ENCODE measurements at places on chromosomes 7 and 10.

- no peak for DNase-seq
Measured at GRCh38 chr7:75971961-75972763, 22.2 kb downstream of the TMEM120A start.

DNA sequence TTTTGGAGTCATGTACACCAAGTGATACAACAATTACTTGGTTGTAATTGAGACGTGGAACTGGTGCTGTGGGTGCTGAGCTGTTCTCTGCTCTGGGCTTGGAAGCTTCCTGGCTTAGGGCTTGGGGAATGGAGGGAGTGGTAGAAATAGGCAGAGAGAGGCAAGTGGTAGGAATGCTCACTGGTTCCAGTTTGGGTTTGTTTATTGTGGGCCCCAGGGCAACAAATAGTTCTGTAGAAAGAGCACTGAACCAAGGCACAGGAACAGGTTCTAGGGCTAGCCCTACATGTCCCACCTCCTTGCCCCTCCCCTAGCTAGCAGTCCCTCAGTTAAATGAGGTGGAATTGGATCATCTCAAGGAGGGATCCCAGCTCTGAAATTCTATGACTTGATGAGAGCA lies 166.7 kb upstream of the HPS1 start:
- DNase-seq, result no peak

DNA sequence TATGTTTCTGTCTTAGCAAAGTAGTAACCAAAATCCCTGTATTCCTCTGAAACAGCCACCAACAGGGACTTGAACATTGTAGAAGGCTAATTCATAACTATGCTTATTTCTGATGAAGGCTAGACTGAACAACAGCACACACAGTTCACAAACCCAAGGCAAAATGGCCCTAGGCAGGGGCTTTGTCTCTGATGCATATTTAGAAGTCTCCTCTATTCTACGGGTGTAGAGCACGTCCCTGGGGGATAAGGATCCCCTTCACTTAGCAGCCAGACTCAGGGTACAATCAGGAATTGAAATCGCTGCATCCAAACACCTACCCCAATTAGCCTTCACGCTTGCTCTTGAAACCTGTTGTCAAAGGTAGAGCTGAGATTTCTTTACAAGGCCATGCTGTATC lies 45.5 kb downstream of the FGFR2 start:
- no peak for DNase-seq

DNA sequence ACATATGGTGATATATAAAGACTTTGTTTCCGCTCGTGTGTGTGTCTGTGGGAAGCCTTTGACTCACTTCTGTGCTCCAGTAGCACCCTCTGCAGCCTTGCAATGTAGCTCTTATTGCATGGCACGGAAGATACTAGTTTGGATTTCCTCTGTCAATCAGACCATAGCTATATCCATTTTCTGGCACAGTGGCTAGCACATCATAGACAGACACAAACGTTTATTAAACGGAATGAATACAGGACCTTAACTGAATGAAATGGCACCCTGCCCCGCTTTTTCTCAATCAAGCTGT lies 124.0 kb upstream of the PTPN20 start:
- DNase-seq, result no peak

GRCh38 chr10:72740528-72740927 lies 48.6 kb downstream of the MCU start:
- DNase-seq, result no peak

- no peak for DNase-seq
Measured at GRCh38 chr10:43373461-43373860, 2.0 kb downstream of the FXYD4 start.

DNA sequence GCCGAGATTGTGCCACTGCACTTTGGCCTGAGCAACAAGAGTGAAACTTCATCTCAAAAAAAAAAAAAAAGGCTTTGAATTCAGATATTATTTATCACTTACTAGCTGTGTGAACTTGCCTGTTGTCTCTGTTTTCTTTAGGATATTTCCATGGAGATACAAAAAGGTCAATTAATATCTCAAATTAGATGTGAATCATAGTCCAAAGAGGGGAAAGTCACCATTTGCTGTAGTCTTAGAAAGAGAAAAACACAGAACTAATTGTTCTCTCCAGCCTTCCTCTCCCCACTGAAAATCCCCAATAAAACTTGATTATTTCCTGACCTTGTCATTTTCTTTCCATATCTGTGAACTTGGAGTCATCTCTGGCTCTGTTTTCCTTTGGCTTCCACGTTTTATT lies 21.2 kb downstream of the HEPACAM2 start:
- no peak for DNase-seq

GRCh38 chr10:121025731-121026130 lies 174.6 kb downstream of the WDR11 start:
- no peak for DNase-seq

GRCh38 chr7:47806701-47807103 lies 141.6 kb downstream of the PKD1L1 start:
- no peak for DNase-seq

- DNase-seq, result no peak
Measured at GRCh38 chr10:95422233-95422632, 131.4 kb upstream of the PDLIM1 start.

GRCh38 chr7:124896001-124896400 lies 33.6 kb downstream of the POT1 start:
- DNase-seq, result no peak

- no peak for DNase-seq
Measured at GRCh38 chr7:113730309-113730955, 188.4 kb downstream of the PPP1R3A start.

GRCh38 chr7:126635545-126635944 lies 617.2 kb downstream of the GRM8 start:
- no peak for DNase-seq

DNA sequence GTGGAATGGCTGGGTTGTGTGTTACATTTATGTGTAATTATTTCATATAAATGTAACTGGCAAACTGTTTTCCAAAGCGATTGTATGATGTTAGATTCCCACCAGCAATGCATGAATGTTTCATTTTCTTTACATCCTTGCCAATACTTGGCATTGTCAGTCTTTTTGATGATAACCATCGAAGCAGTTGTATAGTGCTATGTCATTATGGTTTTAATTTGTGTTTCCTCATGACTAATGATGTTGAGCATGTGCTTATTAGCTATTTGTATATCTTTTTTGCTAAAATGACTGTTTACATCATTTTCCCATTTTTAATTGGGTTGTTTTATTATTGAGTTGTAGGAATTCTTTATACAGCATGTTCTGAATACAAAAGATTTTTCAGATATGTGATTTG lies 22.3 kb downstream of the AHCYL2 start:
- DNase-seq, result no peak

DNA sequence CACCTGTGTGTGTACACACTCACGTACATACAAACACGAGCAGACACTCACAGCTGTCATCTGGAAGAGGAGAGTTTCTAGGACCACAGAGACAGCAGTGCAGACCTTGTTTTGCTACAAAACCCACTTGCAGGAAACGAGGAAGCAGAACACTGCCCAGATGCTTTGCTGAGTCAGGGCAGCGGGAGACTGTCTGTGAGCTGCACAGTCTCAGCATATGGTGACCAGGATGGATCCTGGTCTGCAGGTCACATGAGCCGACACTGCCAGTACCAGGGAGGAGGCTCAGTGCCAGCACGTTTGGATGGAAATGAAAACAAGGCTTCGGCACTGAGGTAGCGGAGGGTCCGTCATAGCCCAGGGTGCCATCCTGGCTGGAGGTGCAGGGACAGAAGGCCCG lies 117.6 kb upstream of the DPP6 start:
- DNase-seq, result no peak

DNA sequence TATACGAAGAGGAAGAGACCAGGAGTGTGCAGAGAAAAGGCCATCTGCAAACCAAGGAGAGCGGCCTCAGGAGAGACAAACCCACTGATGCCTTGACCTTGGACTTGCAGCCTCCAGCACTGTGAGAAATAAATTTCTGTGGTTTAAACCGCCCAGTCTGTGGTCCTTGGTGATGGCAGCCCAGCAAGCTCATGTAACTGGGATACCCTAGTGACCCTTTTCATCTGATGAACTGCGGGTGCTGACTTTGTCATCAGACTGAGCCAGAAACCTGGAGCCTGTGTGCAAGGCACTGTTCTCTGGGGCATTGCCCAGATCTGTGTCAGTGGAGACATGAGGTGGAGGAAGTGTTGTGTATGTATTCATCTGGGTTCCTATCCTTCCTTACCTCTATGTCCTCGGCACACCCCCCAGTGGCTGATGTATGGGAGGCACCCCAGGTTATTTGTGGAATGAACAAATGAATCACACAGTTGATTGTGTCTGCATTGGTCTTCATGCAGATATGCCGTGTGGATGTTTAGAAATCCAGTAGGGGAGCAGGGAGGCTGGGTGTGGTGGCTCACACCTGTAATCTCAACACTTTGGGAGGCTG lies 64.5 kb upstream of the BTBD16 start:
- no peak for DNase-seq

DNA sequence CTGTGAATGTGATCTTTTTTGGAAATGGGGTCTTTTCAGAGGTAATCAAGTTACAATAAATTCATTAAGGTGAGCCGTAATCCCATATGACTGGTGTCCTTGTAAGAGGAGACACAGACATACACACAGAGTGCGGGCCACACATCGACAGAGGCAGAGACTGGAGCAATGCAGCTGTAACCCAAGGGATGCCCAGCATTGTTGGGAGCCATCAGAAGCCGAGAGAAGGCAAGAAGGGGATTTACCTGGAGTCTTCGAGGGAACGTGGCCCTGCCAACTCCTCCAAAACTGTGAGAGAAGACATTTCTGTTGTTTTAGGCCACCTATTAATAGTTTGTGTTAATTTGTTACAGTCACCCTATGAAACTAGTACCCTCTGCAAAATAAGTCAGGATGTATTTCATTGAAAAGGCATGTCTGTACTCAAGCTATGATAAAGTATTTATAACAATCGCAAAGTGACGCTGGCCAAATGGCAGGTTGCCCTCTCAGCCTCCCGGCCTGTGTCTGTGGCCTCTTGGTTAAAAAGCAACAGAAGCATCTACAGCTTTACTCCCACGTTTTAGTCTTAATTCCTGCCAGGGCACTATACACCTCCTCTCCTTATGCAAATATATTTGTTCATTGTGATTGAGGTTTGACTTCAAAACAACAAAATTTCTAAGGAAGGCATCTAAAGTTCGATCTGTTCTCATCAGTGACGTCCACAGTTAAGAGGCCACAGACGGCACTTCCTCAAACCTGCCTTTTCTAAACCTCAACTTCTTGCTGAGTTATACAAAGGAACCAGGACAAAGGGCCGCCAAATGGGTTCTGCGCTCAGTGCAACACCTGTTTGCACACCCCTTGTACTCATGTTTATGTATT lies 46.8 kb downstream of the HIPK2 start:
- DNase-seq, result peak; percentile 33

GRCh38 chr10:15842556-15843169 lies 17.6 kb downstream of the MINDY3 start:
- DNase-seq, result no peak

- DNase-seq, result peak; percentile 36
Measured at GRCh38 chr10:123135415-123136141, at the start of gene HMX3. HMX3 (plus strand) TSS chr10:123135970; CDS start chr10:123136051, 81 bp downstream.

DNA sequence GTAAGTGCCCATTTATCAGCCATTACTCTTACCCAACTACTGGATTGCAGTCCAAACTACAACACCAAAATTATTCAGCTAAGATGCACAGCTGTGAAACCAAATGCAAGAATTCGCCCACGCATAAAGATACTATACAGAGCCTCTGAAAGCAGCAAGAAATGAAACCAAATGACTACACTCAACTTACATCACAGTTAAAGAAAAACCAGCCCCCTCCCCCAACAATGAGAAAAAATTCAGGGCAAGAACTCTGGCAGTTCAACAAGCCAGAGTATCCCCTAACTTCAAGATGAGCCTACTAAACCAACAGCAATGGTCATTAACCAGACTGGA lies 209.1 kb upstream of the VWC2 start:
- no peak for DNase-seq

DNA sequence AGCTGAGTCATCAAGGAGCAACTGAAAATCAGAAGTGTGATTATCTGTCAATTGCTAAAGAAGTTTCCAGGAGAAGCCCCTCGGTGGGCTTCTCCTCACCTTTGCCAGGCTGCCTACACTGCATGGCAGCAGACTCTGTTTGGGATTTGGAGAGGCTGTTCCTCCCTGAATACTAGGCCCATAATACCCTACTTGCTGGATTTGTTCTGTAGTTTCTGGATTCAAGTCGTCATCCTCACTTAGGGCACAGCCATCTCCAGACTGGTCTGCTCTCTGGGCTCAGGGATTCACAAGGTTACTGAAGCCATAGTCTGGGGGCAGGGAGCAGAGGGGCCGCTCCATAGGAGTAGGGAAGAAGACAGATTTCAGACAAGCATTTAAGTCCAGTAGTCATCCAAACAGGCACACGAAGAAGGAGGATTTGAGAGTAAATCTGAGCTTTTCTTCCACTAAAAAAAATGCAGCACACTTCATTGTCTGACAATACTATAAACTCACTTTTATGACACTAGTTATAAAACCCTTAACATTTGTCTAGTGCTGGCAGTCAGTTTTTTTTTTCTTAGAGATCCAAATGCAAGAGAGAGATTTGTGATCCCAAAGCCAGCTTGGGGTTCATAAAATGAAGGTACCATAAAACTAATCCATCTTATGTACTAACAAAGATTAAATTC lies 723.3 kb downstream of the GRID1 start:
- DNase-seq, result no peak

GRCh38 chr7:155948845-155949244 lies 136.6 kb upstream of the SHH start:
- DNase-seq, result no peak

GRCh38 chr10:30606313-30606712 lies 23.2 kb downstream of the LYZL2 start:
- no peak for DNase-seq

- no peak for DNase-seq
Measured at GRCh38 chr10:116670706-116671105, 50.0 kb downstream of the PNLIPRP2 start.

GRCh38 chr10:26486304-26486703 lies 48.2 kb downstream of the APBB1IP start:
- DNase-seq, result no peak

DNA sequence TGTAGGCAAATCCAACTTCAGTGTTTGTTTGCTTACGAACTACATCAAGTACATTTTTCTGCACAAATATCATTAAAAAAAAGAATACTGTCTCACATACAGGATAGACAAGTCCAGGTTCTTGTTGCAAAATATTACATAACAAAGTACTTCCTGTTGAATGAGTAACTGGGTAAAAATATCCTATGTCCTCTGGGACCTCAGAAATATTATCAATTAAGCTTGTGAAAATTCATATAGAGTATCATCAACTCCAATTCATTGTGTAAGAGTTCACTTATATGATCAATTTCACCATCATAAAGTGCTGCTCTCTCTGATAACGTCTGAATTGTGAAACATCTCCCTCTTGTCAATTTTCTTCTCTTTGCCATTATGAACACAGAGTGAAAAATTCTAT lies 22.6 kb downstream of the HERC4 start:
- no peak for DNase-seq

DNA sequence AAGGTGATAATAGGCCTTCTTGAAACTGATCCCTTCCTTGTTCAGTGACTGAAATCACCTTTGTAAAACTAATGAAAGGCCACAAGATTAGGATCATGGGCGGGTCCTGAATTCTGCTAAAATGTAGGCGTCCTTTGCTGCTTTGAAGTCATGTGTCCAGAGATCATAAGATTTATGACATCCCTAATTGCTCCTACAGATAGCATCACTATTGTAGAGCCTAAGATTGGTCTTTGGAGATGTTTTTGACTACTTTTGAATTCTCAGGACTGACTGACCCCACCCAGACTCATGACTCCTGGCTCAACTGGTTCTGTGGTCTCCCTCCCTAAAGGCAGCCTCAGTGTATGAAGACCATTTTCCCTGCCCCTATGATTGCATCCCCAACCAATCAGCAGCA lies 322.6 kb upstream of the SEMA3D start:
- DNase-seq, result no peak
